Fibroblast of villous mesenchyme (primary cell): ENCODE measurements at places on chromosomes 6 and 20.
A peak's percentile ranks its signal among the peaks of the same experiment; 100 is the strongest.

DNA sequence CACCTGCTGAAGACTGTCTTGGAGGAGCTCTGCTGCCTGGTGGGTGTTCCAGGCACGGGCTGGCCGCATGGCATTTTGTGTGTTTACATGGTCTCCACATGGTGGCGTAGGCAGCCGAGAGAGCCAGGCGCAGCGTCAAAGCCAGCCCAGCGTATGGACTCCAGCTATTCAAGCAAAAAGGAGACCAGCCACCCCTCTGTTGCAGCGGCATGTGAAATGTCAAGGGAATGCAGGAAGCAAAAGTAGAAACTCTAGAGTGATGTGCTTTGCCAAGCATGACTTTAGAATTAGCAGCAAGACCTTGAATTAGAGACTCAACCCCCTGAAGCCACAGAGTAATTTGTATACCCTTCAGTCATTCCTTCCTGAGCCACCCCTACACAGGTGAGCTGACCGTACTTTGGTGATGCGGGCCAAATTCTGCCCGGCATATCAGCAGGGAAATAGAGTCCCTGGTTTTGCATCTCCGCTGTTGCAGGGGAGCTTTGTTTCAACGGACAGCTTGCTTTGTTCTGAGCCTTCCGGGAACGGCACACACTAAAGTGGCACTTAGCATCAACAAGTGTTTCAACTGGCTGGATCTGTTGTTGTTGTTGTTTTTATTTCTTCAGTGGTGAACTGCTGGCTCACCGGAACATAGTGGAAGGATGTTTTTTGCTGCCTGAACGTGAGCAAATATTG is 48.5 kb downstream of the FNDC1 start:
- DNase-seq = peak; percentile 2

DNA sequence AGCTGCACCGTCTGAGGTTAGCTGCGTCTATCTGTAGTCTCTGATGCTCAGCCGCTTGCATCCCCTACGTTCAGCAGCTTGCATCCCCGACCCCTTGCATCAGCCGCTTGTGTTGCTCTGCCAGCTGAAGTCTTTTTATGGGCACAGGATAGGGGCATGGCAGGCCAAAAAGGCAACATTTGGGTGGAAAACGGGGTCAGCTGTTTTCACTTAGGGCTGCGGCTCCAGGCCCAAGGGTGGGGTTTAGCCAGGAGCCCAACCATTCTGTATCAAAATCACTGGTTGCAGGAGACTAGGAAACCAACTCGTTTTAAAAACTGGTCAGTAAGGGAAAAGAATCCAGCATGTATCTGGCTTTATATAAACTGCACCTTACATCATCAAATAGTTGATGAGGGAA is 49.9 kb downstream of the FAM50B start:
- DNase-seq = no peak

DNA sequence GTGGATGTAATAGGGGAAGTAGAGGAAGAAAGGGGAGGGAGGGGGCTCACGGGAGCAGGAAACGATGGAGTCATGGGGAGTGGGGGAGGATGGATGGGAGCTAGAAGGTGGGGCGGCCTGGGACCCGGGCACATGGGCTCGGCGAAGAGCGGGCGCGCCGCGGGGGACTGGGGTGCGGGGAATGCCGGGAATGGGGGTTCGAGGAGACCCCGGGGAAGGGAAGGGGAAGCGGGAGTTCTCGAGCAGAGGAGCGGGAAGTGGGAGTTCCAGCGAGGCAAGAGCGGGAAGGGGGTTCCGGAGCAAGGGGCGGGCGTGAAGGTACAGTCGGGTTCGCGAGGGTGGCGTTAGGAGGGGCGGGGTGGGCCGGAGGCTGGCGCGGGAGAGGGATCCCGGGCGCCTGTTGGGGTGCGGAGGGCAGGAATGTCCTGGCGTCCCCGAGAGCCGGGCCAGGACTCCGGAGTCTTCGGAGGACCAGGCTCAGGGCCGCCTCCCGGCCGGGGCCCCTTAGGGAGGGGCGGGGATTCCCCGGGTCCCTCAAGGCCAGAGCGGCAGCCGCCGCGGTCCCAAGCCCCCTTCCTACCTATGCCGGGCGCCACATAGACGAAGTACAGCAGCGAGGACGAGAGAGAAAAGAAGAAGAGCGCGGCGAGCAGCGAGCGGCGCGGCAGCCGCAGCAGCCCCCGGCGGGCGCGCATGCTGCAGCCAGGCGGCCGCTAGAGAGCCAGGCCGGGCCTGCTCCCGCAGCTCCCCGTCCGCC is 504 bp downstream of the B4GALT5 start:
- DNase-seq = no peak

- DNase-seq = no peak
These were observed 489.5 kb downstream of the CDH26 start for GRCh38 chr20:60447703-60448102.

DNA sequence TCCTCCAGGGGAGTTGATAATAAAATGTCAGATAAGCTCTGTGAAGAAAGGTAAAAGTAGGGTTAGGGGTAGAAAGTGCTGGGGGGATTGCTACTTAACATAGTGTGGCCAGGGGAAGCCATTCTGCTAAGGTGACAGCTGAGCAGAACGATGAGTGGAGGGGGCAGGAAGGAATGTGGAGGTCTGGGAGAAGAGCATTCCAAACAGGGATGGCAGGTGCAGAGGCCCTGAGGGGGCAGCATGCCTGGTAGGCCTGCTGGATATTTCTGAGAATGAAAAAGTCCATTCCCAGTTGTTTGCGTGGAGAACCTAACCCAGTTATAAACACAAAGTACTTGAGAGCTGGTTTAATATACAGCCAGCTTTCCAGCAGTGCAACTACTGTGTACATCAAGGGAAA is 9.3 kb downstream of the GFRA4 start:
- DNase-seq = no peak

GRCh38 chr6:54929245-54929909 is 82.8 kb downstream of the FAM83B start:
- no peak for DNase-seq

- no peak for DNase-seq
These were observed 9.2 kb upstream of the SDCBP2 start for GRCh38 chr20:1338096-1338495.

DNA sequence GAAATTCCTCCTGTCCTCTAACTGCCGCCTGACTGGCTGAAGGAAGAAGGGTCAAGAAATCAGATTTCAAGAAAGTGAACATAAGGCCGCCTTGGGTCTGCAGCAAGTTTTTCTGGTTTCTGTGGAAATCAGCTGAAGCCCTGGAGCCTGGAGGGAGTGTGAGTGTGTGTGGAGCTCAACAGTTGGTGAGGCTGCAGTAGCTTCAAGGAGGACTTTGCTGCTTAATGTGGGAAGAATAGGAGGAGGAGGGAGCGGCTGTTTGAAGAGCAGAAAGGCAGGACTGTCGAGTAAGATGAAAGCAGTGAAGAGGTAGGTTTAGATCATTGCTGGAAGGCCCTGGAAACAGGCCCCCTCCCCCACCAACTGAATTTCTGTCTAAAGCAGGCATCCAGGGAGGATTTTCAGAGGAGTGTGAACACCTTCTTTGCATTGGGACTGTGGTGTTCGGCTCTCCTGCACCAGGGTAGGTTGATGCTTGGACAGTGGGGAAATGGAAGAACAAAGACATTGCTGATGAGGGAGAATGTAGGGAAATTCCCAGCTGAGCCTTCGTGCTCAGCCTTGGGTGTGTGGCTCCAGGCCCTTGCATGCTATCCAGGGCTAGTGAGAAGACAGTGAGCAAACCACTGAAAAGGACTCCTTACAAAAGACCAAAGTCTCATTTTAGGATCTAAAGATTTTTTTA is 79.5 kb upstream of the VSTM2L start:
- peak; percentile 5 for DNase-seq

DNA sequence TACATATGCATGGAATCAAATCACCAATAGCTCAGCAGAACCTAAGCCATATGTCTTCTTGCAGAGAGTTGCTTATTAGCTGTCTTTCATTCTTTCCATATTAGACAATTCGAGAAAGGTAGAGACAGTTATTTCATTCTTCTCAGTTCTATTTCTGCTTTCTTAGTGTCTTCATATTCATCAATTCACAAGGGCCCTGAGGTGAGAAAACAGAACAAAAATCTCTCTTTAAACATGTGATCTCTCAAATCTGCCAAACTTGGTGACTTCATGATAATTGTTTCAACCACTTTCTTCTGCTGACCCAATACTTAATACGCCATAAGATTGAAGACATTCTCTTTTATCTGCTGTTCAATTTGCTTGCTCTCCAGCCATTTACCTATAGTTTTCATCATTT is 229.7 kb upstream of the MARCKS start:
- DNase-seq = no peak

DNA sequence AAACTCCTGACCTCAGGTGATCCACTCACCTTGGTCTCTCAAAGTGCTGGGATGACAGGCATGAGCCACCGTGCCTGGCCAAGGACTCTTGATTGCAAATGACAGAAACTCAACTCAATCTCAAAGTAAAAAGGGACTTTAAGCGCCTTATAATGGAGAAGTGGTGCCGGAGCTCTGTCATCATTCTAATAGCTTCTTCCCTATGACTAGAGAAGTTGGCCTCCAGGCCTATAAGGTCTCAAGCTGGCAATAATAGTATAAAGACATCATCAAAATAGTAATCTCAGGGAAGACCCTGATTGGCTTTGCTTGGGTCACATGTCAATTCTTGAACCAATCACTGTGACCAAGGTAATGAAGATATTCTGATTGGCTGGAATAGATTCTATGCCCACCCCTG is 8.5 kb upstream of the KIAA1755 start:
- DNase-seq = no peak
